NCI-H1092 (cell line): ENCODE measurements at places on chromosomes 1 and 21.

- DNase-seq, result peak; percentile 78
Measured at GRCh38 chr1:173420330-173420806, 56.8 kb upstream of the PRDX6 start.

DNA sequence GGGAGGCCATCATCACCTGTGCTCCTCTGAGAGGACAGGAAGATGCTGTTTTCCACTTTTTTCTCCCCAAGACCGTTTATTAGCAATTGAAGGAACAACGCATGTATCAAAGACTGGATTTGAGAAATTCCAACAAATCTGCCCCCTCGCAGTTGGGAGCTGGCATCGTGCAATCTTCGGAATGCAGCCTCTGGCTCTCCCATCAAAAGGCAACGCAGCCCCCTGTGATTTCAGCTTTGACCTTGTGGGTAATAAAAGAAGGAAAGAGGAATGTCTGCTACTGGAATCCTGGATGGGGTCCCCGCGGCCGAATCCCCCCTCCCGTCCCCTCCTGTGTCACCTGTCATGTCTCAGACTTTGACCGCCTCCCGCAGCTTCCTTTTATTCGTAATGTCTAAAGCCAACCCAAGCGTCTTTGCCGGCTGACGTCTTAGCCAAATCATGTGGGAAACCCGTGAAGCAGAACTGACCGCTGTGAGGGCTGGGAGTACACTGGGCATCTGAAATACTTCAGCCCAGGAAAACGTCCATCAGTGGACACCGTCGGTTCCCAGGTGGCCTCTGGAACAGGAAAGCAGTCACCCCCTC is 101.5 kb downstream of the WDR4 start:
- no peak for DNase-seq

- no peak for DNase-seq
Measured at GRCh38 chr1:221823561-221823960, 81.7 kb upstream of the DUSP10 start.

- peak; percentile 53 for DNase-seq
Measured at GRCh38 chr1:15027515-15027986, 126.0 kb upstream of the TMEM51 start.

- no peak for DNase-seq
Measured at GRCh38 chr1:43344267-43344850, 6.7 kb downstream of the MPL start.

DNA sequence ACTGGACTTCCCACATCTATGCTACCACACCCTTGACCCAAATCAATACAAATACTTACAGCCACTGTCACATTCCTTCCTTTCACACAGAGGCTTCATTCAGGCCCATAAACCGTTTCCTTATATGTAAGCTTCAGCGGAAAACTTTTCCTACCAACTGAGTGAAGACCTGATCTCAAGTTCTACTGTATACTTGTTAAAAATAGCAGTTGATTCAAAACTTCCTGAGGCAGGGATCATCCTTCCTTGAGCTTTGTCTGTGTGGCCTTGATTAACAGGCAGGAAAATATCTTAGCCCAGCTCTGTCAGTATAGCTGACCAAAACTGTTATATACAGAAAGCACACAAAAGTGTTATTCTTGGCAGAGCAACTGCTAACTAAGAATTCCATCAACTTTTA is 42.7 kb downstream of the DENND2C start:
- no peak for DNase-seq

GRCh38 chr1:176617881-176618280 is 154.9 kb downstream of the PAPPA2 start:
- no peak for DNase-seq

GRCh38 chr1:1407636-1408318 is 684 bp upstream of the MRPL20 start:
- DNase-seq, result no peak

DNA sequence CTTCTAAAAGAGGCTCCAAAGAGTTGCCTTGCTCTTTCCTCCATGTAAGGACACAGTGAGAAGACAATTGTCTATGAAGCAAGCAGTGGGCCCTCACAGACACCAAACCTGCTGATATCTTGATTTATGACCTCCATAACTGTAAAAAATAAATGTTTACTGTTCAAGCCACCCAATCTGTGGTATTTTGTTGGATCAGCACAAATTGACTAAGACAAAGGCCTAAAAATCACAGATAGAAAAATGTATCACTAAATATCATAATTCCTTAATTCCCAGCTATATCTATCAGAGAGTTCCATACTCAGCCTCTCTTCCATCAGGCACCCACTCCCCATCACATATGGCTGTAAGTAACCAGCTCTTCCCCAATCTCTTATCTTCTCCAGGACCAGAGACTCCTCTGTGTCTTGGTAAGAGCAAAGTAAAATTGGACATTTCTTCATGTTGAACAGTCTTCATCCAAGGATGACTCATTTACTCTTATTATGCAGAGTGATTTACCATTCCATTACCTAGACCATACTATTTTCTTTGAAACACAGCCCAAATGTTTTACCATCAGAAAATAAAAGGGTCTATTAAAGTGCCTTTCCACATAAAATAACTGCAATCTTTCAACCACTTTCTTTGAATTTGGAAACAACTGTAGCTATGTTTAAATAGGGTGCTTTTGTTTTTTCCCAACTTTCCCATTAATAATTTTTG is 503.6 kb downstream of the MRPL39 start:
- DNase-seq, result no peak

DNA sequence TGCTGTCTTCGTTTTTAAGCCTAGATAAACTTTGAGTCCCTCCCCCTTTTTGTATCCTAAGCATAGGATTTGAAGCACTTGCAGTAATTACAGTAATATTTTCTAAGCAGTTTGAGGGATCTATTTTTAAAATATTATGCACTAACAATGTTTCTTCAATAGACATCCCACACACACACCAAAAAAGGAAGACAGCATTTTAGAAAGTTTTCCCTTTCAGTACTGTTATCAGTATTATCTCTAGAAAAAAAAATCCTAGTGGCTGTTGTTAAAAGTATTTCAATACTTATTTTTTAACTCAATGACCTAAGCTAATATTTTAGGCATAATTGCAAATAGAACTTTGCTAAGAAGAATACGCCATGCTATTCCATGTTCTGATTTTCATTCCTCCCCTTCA is 15.1 kb downstream of the MCOLN3 start:
- DNase-seq, result no peak

GRCh38 chr1:56133522-56134472 is 445.6 kb downstream of the PLPP3 start:
- no peak for DNase-seq

DNA sequence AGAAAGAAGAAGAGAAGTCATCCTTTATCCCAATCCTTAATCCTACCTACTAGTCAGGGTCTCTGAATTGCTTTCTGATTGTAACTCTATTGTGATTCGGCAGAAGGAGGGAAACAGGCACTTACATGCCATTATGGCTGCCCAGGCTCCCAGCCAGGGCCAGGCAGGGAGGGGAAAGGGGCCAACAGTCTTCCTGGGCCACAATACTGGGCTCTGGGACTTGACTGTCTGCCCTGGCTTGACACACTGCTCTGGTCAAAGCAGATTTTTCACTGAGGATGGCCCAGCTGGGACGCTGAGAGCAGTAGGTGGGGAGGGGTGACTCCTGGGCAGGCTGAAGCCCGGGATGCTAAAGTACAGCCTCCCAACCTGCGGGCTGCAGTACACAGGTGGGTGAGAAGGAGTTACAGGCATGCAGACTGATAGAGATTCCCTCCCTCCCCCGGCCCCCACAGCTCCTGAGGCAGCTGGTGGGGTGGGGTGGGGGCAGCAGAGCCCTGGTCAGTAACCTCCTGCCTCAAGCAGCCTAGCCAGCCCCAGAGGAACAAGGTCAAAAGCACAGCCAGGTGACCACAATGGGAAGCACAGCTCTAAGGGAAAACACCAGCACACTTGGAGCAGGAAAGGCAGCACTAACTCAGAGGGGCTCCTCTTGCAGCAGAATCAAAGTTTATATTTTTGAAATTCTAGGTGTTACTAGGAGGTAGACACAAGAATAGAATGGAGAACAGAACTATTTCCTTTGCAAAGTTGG is 25.3 kb downstream of the KCND3 start:
- DNase-seq, result peak; percentile 16

- no peak for DNase-seq
Measured at GRCh38 chr21:33512481-33512880, 21.0 kb upstream of the DNAJC28 start.

DNA sequence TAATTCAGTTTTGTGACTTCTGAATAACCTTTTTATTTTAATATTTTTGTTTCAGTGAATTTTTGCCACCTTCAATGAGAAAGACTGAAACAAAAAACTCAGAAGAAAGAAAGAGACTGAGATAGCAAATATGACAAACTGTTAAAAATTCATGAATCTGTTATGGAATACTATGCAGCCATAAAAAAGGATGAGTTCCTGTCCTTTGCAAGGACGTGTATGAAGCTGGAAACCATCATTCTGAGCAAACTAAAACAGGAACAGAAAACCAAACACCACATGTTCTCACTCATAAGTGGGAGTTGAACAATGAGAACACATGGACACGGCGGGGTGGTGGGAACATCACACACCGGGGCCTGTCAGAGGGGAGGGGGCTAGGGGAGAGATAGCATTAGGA is 193.4 kb upstream of the FGGY start:
- no peak for DNase-seq

DNA sequence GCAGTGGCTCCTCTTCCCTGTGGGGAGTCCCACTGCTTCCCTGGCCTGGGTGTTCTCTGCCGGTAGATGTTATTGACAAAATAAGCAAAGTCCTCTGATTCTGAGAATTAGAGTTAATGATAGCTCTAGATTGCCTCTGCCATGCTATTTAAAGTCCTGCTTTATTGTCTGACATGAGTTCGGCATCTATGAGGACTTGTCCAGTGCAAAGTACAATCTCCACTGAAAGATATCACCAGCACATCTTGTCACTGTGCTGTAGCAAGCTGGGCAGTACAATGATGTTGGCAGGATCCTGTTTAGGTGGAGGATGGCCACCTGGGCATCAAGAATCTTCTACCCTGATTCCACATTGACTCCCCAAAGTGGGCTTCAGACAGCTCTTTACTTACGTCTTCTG is 54.0 kb upstream of the ATP5PO start:
- DNase-seq, result no peak

- DNase-seq, result no peak
Measured at GRCh38 chr1:188689542-188689941, 1788.1 kb downstream of the BRINP3 start.

GRCh38 chr1:110049801-110050601 is 15.6 kb downstream of the STRIP1 start:
- no peak for DNase-seq

- DNase-seq, result no peak
Measured at GRCh38 chr1:111582016-111582415, 37.6 kb upstream of the RAP1A start.

GRCh38 chr1:97384294-97384968 is 536.4 kb downstream of the DPYD start:
- DNase-seq, result no peak

DNA sequence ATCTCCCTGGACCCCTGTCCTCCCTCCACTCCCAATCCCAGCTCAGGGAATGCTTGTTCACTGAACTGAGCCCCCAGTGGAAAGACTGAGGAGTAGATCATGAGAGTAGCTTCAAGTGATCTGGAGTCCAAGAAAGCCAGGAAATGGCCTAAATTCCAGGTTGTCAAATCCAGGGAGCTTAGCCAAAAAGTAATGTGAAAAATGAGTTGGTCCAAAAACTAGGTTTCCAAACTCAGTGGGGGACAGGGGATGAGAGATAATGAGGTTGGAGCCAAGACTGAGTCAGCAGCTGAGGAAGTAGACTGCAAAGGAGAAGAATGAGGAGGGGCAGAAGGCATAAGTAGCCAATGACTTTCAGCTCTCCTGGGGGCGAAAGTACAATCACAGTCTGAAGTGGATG is 284.1 kb upstream of the BEND5 start:
- DNase-seq, result no peak

DNA sequence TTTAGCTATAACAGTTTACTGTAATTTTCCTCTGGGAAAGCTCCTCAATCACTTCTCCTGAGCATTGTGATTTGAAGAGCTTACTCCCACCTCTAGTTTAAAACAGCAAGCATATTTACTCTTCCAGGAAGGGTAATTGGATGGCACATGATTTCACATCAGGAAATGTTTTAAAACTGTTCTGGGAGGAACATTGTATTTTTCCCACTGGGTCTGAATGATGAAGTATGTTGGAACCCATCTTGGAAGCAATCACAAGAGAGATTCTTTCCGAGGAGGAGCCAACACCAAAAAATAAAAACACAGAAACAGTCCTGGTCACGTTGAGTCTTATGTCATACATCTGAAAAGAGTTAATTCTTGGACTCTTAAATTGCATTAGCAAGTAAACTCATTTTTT is 17.3 kb downstream of the MAP10 start:
- no peak for DNase-seq

DNA sequence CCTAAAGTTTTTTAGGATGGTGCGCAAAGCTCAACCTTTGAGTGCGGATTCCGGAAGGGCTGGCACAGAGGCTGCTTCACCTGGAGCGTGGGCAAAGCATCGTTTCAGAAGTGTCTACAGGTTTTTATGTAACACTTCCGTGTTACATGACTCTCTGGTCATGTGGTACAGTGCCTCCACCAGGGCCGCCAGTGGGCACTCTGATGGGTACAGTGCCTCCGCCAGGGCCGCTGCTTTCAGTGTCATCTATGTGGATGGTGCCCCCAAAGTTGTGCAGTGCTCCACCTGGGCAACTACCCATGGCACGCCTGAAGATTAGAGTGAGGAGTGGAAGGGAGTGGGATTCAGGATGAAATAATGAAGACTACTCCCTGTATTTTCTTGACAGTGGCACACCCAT is 101.4 kb upstream of the C1orf174 start:
- no peak for DNase-seq

DNA sequence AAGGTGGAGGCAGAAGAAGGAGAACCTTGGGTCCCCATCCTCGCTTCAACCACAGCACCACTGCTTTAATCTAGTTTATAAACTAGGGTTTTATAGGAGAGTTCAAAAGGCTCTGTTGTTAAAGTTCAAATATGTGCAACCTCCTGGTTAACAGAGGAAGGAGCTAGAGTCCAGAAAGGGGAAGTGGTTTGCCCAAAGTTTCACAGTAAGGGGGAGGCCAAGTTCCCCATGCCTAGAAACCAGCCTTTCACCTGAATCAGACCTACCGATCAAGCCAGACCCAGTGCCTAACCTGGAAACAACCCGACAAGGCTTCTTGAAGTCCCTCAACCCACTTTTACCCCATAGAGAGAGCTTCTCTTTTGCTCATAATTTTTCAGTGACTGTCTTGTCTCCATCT is 106.5 kb downstream of the PLPP3 start:
- no peak for DNase-seq

GRCh38 chr1:19938472-19938871 is 15.1 kb upstream of the PLA2G2E start:
- DNase-seq, result no peak

DNA sequence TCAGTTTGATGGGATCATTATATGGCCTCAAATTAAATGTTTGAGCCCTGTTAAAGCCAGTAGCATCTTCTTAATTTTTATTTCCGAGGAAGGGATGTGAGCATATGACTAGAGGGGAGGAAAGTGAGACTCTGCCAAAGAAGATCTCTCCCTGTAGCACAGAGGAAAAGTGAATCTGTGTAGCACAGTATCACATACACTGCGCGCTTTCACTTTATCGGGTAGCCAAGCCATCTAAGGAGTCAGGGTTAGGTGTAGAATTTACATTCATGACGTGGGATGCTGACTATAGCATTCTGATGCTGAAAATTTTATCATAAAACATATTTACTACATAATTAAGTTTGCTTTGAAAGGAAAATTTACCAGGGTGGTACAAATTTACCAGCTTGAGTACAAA is 24.0 kb downstream of the LRRC8D start:
- DNase-seq, result no peak
